ENCODE measurements at places on chromosomes 2 and 18. TPM values are rescaled to one million over a fixed set of nuclear protein-coding genes. Genes with fewer than 3 reads are reported as not detected.

GRCh38 chr2:75600461-75601011 lies 39.8 kb upstream of the EVA1A start:
- no peak for DNase-seq

- no peak for DNase-seq
These were observed 19.8 kb downstream of the RNU2-63P start for GRCh38 chr2:87996570-87996969.

- no peak for DNase-seq
These were observed 182.2 kb upstream of the STON1 start for GRCh38 chr2:48347712-48348111.

- DNase-seq: no peak
These were observed 25.1 kb downstream of the CDK15 start for GRCh38 chr2:201831469-201831868.

GRCh38 chr2:60925994-60926740 lies 44.8 kb downstream of the REL start:
- no peak for DNase-seq

- DNase-seq: no peak
These were observed 1.5 kb downstream of the TRMT61B start for GRCh38 chr2:28868611-28869010.

- no peak for DNase-seq
These were observed 168.7 kb upstream of the FN1 start for GRCh38 chr2:215604606-215605005.

DNA sequence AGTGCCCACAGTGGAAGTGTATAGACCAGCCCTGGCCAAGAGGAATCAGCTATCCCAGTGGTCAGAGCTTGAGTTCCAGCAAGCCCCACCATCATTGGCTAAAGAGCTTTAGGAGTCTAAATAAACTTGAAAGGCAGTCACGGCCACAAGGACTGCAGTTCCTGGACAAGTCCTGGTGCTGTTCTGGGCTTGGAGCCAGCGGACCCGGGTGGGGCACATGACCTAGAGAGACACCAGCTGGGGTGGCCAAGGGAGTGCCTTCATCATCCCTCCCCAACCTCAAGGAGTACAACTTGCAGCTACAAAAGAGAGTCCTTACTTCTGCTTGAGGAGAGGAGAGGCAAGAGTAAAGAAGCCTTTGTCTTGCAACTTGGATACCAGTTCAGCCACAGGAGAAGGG lies 439.8 kb upstream of the TMEFF2 start:
- DNase-seq: no peak

DNA sequence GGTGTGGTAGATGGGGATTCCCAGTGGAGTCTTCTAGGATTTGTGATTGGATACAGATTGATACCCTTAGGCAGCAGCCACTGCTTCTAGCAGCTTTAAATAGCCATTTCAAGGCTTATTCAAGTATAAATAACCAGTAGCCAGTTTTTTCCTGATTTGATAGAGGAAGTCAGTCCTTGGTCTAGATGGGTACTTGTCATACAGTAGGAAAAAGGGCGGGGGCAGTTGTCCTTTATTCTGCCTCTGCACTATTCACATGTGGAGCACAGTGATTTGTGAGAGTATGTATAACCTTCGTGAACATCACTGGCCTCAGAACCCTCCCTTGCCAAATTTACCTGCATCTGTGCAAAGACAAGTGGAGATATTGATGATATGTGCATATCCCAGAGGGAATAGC lies 6.8 kb downstream of the PPP1CB start:
- no peak for DNase-seq

DNA sequence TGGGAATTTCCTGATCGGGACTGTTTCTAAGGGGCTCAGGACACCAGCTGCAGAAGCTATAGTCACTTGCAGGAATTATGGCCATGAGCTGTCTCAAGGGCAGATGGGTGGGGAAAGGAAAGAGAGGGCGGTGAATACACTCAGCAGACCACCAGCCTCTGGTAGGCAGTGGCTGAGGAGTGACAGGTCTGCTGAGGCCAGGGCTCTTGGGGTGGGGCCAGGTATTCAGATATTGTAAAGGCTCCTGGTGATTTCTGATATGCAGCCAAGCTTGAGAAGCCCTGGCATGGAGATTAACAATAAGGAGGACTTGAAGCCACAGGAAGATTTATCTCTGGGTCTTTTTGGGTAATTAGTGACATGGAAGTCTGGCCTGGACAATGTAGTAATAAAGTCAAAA lies 145.3 kb upstream of the AQP4 start:
- DNase-seq: no peak

- no peak for DNase-seq
These were observed 166.0 kb downstream of the SOCS6 start for GRCh38 chr18:70454704-70455322.

DNA sequence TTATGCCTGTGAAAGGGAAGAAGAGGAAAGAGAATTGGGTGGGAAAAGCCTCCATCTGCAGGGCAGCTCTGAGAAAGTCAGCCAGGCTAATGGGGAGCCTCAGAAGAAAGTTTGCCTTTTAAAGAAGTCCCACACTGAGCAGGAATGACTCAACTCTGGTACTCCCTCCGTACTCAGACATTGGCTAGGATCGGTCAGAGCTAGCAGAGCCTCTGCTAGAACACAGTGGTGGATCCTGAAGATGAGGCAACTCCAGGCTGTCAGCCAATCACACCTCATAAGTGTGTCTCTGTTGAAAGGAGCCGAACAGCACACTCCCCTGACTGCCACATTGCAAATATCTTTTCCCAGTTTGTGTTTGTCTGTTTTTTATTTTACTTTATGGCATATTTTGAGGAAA lies 96.9 kb downstream of the HNRNPLL start:
- no peak for DNase-seq

DNA sequence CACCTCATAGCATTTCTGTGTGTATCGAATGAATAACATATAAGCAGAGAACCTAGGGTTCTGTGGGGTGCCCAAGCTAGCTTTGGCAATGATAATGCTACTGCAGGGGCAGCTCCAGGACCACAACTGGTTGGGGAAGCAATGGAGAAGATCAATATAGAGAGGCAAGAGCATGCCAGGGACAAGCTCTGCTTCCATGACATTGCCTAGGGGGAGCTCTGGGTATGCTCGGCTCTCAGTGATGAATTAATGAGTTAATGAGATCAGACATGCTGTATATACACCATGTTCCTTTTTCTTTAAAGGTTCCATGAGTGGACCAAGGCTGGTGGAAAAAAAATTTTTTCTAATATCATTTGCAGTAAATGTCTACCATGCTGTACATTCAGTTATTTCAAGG lies 618.4 kb downstream of the BCL11A start:
- DNase-seq: no peak

- peak; percentile 5 for DNase-seq
These were observed 74.8 kb upstream of the FAM98A start for GRCh38 chr2:33673937-33674336.

DNA sequence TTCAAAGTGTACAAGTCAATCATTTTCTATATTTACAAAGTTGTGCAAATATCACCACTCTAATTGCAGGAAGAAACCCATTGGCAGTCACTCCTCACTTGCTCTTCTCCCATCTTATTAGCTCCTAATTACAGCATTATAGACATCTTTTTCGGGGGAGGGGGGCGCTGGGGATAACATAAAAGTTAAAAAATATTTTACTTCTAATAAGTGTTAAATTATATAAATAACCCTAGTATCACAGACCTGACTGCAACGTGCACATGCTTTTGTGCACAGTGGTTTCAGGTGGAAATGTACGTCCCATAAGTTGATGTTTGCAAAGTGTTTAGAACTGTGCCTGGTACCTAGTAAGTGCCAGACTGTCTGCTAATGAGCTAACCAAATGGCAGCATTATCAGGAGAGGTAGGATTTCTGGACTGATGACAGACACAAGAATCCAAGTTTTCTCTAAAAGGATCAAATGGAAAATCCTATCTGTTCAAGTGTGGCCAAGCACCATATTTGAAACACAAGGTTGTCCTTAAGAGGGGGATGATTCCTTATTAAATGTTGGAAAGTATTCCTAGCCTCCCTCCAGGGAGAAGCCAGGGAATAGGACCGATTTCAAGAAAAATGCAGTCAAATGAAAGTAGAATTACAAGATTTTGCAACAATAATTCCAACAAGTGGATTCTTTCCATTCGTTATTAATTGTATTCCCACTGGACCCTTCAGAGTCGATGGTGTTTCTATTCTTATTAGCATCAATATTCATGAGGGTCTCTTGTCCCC lies 70.0 kb downstream of the ACKR3 start:
- no peak for DNase-seq

DNA sequence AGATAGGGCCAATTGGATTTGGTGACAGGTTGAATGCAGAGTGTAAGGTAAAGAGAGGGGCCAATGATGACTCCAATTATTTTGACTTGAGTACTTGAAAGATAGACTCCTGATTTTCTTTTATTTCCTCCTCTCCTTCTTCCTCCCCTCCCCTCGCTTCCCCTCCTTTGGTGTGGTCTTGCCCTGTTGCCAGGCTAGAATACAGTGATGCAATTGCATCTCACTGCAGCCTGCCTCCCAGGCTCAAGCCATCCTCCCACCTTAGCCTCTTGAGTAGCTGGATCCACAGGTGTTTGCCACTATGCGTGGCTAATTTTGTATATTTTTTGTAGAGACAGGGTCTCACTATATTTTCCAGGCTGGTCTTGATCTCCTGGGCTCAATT lies 2.3 kb downstream of the DGUOK start:
- no peak for DNase-seq

- DNase-seq: peak; percentile 91
These were observed 169.0 kb upstream of the HAAO start for GRCh38 chr2:42961385-42961811.

DNA sequence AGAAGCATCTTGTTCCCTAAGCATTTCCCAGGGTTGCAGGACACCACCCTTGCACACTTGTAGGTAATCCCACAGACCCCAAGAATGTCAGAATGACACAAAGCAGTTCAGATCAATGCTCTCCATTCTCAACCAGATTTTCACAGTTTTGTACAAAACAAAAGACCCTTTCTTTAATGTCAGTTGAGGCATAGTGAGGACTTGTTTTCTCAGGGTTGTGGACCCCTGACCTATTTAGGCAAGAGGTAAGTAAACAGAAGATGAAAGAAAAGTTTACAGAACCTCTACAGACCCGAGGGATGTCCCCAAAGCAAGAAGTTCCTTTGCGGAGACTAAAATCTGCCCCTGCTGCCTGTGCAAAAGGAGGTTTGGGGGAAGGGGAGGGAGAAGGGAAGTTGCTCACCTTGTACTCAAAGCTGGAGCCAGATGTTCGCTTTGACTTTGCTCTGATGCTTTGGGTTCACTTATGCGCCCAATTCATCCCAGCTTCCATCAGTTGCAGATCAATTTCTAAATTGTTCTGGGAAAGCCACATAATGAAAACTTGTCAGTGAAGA lies 635.4 kb downstream of the EPHA4 start:
- no peak for DNase-seq

- no peak for DNase-seq
These were observed 28.0 kb downstream of the KCNK3 start for GRCh38 chr2:26720322-26721114.

DNA sequence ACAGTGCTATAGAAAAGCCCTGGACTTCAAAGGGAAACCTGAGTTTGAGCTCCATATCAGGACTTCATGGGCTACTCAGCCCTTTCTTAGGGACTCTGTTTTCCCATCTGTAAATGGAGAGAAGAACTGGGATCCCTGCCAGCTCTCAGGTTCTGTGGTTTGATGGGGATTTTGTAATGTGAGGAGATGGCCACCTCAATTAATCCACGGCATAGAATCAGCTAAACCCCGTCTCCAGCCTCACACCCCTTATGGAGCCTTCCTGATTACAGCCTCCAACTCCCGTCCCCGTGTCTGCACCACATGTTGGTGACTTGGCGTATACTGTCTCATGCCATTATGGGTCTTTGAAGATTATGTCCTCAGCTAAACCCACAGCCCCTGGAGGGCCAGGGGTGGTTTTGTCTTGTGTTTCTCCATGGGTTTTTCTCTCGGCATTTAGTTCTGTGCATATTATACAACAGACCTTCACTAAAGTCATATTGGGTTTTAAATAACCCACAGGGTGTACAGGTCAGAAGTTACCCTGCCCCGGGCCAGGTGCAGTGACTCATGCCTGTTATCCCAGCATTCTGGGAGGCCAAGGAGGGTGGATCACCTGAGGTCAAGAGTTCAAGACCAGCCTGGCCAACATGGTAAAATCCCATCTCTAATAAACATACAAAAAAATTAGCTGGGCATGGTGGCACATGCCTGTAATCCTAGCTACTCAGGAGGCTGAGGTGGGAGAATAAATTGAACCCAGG lies 63.8 kb upstream of the PPP1CB start:
- no peak for DNase-seq

GRCh38 chr2:177692042-177692782 lies 299.6 kb downstream of the AGPS start:
- DNase-seq: no peak

GRCh38 chr2:108637304-108637669 lies 82.0 kb upstream of the RANBP2 start:
- DNase-seq: peak; percentile 35

DNA sequence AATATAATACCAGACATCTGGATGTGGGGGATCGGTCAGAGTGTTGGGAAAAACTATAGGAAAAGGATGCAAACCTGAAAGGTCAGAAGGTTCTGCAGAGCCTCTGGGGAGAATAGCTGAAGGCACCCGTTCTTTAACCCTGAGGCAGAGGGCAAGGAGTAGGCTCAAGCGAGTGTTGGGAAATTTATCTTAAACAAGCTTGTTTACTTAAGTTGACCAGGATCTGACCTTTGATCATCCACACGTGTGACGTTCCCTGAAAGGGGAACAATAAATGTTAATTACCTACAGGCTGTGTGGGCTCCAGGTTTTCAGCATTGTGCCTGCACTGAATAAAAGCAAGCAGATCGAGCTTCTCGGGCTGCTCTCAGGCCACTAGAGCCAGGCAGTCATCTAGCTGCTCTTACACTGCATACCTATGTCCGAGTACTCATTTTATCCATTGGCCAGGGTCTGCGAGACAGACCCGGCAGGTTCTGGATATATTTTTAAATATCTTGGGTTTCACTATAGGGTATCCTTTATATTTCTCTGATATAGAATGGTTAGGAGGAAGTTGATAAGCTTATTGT lies 400.6 kb upstream of the CHST9 start:
- DNase-seq: no peak

DNA sequence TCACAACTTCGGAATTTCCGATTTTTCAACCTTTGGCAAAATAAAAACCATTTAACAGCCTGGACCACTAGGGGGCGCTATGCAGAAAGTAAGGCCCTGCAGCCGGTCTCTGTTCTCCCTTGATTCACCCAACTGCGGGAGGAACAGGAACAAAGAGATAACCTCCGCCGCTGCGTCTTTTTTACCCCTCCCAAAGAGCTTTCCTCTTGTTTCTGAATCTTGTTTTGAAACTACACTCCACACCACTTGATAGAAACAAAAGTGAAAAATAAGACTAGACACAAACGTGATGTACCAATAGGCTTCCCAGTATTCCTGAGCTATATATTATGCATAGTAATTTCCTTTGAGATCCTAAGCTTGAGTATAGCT lies 231.2 kb downstream of the MYO3B start:
- peak; percentile 83 for DNase-seq

Gene CD207
- not detected for total RNA-seq

Gene BCL11A
- total RNA-seq: 65.4 TPM

Gene TTN
- 1.1 TPM for total RNA-seq

Gene ASXL3
- under 0.01 TPM for total RNA-seq

Gene SIX3
- not detected for total RNA-seq

Gene PSMA8
- total RNA-seq: under 0.01 TPM

Gene TXNDC2
- total RNA-seq: not detected

Gene EMX1
- under 0.01 TPM for total RNA-seq

Gene HOXD3
- not detected for total RNA-seq

Gene HOXD13
- total RNA-seq: not detected

All from hematopoietic multipotent progenitor cell (in vitro differentiated cells).